ENCODE measurements at places on chromosomes 2 and 18.

- no peak for DNase-seq
Measured at GRCh38 chr2:37223131-37223530, 8.3 kb downstream of the CEBPZ start.

DNA sequence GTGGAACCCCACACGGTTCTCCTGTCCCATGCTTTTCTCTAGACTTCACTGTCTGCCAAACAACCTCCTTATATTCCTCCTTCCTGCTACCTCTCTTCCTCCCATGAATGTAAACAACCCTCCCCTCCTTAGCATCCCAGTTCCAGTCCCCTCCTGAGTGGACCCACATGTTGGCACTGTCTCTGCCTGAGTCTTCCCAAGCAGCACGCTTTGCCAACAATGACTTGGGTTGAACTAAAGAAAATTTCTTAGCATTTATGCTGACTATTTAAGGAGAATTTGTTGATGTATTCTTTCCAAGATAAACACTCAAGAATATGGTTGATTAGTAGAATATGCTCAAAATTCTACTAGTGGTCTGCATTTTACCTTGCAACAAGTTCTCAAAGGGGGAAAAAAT is 338.0 kb downstream of the TNS1 start:
- no peak for DNase-seq

DNA sequence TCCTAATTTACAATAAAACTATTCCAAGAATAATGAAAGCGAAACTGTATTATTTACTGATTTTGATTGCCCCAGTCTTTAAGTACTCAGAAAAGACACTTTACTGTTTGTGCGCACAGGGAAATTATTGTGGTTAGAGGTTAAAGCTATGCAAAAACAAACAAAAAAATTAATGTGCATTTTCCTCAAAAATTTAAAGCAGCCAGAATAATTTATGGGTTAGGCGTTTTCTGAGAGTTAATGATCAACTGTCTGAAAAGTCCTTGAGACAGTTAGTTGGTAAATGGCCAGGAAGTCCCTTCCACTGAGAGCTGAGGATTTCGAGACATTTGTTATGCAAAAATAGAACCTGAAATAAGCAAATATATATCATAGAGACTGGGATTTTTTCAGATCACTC is 143.3 kb downstream of the IRS1 start:
- DNase-seq: peak; percentile 74

- DNase-seq: no peak
Measured at GRCh38 chr2:225998653-225999052, 599.1 kb downstream of the NYAP2 start.

- no peak for DNase-seq
Measured at GRCh38 chr2:231413921-231414476, 18.5 kb downstream of the B3GNT7 start.

- DNase-seq: peak; percentile 95
Measured at GRCh38 chr2:74583504-74583903, 29.0 kb downstream of the DOK1 start.

- DNase-seq: no peak
Measured at GRCh38 chr2:66495788-66496640, 61.1 kb downstream of the MEIS1 start.

GRCh38 chr2:241943961-241944575 is 74.5 kb downstream of the RTP5 start:
- DNase-seq: no peak

DNA sequence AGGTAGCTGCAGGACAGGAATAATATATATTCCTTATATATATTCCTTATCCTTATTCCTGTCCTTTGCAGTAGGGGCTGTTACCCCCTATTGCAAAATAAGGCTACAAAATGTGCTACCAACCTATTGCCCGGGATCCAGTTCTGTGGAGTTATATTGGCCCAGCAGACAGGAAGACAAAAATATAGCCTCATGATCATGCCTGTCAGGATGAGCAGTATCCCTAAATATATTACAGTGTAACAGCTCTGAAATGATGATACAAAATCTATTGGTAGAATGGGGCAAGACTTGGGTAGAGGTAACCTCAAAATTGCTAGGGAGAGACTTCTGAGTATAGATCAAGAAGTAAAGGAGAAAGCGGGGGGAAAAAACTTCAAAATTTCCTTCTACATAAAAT is 31.6 kb upstream of the MARCHF7 start:
- no peak for DNase-seq

GRCh38 chr2:113175736-113176695 is 2.2 kb downstream of the PSD4 start:
- no peak for DNase-seq

DNA sequence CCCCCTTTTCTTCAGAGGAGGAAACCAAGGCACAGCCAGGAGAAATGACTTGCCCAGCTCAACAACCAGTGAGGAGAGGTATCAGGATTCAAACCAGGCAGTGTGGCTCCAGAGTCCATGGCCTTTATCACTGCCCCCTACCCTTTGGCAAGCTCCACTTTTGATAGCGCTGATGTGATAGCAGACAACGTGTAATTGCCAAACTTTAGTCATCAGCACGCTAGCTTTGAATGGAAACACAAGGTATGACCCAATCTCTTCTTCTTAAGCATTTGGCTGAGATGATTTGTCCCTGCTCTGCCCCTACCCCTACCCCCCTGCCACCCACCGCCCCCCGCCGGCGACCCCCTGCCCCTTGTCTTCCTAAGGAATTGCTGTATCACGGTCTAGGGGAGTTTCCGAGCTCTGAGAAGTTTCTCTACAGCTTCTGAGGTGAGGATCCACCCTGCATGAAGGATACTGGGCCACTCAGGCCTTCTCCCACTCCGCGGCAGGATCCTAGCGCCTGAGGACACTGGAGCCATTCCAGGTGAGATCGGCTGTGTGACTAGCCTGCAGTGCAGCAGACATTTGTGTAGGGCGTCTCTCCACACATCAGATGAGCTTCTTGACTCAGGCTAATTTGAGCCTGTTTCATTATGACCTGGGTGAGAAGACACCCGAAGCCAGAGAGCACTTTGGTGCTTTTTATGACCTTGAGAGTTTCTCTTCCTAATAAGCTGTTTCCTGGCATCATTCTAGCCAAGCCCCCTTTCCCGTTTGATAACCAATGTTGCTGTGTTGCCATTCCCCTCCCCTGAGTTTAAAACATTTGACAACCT is 75.1 kb upstream of the MAP4K4 start:
- no peak for DNase-seq

DNA sequence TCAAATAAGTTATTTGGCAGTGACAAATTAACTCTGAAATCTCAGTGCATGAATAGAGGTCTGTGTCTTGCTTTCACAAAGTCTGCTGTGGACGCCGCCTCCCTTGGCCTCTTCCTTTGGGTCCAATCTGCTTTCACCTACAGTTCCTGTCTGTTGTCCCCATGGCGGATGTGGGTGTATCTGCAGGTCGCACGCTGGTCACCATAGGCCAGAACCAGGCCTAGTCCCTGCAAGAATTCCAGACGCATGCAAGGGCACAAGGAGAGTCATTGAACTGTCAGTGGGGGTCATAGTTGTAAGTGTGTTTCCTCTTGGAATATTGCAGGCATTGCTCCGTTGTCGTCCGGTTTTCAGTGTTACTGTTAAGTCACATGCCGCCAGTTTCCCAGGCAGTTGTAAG is 7.4 kb downstream of the SOCS6 start:
- peak; percentile 87 for DNase-seq
